ENCODE measurements at places on chromosomes 6 and 20.
A peak's percentile ranks its signal among the peaks of the same experiment; 100 is the strongest.

DNA sequence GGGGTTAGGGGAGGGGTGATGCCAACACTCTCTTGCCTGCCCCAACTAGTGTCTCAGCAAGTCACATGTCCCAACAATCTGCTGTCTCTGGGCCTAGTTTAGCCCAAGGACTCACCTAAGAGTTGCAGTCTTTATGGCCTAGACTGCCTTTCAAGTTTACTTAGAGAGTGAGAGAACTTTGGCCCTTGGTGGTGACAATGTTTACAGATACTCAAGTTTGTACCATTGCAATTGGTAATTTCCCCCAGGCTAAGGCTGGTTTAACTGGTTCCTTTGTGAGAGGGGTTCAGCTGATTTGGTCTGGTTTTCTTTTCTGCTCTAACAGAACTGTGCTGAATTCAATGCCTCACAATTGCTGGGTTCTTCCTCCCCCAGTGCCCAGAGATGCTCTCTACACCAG is 1279.9 kb upstream of the EYS start:
- DNase-seq = no peak

DNA sequence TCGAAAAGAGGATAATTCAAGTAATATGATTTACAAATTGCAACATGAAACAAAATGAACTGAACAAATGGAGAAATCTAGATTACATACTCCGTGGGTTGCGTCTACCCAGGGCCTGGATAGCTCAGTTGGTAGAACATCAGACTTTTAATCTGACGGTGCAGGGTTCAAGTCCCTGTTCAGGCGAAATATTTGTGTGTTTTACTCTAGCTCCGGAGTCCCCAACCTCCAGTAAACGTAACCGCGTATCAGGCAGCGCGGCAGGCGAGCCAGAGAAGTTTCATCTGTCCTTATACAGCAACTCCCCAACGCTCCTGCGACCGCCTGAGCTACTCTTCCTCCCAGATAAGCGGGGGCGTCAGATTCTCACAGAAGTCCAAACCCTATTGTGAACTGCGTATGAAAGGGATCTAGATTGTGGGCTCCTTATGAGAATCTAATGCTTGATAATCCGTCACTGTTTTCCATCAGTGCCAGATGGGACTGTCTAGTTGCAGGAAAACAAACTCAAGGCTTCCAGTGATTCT is 176.1 kb downstream of the TRIM27 start:
- peak; percentile 24 for DNase-seq

DNA sequence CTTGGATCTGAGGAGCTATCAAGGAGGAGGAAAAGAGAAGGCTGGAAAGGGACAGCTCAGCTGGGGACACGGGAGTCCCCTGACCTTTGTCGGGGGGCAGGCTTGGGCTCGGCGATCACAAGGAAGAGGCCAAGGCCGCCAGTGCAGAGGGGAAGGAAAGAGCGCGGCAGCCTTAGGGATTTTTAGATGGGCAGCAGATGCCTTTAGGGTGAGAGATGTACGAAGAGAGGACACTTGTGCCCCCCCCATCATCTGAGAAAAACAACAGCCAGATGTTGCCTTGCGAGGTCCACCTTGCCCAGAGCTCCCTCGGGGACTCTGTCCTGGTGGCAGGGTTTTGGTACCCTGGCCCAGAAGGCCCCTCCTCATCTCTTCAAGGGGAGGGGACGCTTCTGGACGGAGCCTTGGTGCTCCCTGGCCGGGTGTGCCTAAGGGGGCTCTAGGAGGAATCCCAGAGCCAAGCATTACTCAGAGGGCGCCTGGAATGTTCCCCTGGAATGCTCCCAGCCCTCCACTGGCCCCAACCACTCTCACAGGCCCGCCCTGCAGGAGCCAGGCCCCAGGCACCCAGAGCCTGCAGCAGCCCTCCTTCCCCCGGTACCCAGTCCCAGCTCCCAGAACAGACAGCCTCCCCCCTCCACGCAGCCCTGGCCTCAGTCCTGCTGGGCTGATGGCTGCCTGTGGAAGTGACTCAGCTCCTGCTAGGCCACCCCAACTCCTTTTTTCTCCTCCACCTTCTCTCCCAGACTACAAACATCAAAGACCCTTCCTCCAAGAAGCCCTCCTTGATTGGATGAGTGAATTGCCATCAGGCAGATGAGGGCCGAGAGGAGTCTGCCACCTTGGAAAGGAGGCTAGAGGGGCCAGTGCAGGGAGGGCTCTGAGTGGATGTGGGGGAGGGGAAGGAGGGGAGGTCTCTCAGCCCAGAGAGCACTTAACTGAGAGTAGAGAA is 1.8 kb downstream of the ADAM33 start:
- no peak for DNase-seq

GRCh38 chr20:10807013-10807412 is 133.2 kb upstream of the JAG1 start:
- no peak for DNase-seq

Measured in NCI-H446 (cell line).